ENCODE measurements at places on chromosomes 3 and 15.

DNA sequence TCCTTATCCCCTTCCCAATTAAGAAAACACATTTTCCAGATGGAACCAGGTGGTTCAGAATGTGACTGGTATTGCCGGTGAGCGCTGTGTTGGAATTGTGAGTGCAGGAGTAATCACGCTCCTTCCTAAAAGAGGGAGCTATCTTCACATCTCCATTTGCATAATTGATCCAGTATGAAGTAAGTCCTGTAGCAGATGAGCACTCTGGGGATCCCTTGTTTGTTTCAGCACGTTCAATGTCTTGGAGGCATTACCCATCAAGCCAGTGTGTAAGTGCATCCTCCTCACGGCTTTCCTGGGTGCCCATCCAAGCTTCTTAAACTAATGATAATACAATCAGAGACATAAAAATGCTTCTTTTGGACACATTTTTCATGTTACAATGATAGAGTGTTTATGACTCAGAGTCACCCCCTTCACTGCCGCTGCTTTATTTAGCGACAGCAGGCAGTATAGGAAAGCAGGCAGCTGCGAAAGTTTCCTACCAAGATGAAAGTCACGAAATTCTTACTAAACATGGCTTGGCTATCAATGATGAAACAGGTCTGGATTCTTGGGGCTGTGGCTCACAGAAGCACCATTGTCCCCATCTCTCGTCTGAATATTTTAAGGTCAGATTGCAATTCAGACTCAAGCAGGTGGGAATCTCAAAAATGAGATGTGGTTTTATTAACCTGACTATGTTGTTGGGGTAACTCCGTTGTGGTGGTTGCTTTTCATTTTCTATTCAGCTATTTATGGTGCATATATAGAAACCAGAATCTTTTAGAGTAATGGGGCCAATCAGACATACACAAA, 346.3 kb upstream of the MDFIC2 start:
- no peak for DNase-seq

DNA sequence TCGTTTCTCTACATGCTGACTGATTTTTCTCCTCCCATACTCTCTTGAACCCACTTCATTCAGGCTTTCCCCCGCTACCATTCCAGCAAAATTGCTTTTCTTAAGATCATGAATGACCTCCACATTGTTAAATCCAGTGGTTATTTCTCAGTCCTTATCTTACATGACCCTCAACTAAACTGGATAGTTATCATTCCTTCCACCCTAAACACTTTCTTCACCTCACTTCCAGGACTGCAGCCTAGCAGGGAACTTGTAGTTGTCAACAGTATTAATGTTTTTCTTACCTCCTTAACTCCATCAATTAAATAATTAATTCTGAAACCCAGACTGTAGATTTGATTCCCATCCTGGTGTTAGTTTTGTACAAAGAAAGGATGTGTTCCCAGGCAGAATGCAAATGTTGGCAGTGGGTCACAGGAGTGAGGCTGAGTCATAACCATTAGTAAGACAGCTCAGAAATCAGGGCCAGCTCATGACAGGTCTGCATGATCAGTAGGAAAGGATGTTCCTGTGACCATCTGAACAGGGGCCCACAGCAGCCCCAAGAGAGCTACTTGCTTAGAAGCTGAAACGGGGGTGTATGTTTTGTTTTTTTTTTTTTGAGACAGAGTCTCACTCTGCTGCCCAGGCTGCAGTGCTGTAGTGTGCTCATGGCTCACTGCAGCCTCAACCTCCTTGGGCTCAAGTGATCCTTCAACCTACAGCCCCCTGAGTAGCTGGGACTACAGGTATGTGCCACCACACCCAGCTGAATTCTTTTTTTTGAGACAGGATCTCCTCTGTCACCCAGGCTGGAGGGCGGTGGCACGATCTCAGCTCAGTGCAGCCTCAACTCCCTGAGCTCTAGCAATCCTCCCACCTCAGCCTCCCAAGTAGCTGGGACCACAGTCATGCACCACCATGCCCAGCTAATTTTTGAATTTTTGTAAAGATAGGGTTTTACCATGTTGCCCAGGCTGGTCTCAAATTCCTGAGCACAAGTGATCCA, 9.1 kb downstream of the BCL2L10 start:
- DNase-seq: peak; percentile 79

DNA sequence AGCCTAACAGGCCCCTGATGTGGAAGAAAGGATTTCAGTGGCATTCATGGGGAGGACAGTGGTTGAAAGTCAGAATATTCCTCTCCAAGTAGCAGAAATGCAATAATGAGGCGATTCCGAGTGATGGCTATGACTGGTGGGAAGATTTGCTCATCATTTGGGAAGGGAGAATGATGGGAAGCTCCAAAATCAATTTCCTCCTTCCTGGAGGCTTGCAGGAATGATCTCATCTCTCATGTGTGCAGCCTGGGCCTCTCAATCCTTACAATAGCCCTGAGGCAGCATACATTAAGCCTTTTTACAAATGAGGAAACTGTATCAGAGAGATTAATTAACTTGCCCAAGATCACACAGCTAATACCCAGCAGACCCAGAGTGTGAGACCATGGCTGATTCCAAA, 58.7 kb downstream of the BOC start:
- no peak for DNase-seq

GRCh38 chr3:99483841-99484240, 154.6 kb upstream of the COL8A1 start:
- no peak for DNase-seq

DNA sequence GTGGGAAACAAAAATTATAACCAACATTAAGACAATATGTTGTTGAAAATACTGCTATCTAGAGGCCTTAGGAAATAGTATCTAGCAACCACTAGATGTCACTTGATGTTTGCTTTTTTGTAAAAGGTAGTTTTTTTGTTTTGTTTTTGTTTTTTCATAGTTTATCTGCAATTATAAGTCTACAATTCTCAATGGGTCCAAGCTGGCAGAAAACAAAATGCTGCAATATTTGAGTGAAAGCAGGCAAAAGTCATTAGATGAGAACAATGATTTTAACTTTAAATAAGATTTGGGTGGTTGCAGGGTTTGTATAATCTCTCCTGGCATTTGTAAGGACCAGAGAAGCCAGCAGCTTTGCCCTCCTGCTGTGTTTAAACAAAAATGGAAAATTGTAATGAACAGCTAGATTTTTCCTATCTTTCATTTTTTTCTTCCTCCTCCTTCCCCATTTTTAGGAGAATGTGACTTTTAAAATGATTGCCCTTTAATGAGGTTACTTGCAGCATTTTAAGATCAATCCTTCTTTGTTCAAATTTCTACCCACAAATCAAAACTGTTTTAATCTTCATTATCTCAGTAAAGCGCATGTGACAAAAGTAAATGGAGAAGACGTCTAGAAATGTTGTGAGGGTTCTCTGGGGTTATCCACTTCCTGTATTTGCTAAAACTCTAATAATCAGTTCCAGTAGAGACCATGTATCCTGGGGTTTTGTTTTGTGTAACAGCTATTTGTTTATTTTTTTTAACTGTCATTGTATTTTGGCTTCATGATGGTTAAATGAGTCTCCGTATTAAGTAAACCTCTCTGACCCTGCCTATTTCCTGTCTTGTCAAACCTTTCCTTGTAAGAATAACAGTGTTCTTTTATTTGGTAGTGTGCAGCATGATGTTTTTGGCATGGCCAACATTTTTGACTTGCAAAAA, 27.3 kb downstream of the DUT start:
- DNase-seq: peak; percentile 55

DNA sequence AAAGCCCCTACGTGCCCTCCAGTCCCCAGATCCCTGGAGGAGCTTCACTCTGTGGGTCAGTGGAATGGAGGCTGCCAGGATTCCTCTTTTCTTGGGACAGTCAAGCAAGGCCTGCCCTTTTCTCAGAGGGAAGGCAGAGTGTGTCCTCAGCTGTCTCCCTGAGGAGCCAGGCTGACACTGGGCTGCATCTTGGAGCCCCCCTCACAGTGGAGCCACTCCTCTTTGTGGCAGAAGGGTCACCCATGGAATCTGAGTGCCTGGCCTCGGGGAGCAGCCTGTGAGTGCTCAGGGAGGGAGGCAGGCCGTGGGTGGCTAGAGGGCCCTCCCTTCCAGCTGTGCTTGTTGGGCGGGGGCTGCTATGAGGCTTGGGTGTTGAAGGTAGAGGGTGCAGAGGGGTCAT, 41.2 kb downstream of the BOC start:
- no peak for DNase-seq

- no peak for DNase-seq
Observed at GRCh38 chr3:112010636-112011035, 11.9 kb downstream of the TAGLN3 start.

GRCh38 chr3:194775731-194776130, 90.0 kb downstream of the FAM43A start:
- DNase-seq: no peak

- DNase-seq: no peak
Observed at GRCh38 chr3:161674402-161674801, 177.8 kb downstream of the OTOL1 start.

DNA sequence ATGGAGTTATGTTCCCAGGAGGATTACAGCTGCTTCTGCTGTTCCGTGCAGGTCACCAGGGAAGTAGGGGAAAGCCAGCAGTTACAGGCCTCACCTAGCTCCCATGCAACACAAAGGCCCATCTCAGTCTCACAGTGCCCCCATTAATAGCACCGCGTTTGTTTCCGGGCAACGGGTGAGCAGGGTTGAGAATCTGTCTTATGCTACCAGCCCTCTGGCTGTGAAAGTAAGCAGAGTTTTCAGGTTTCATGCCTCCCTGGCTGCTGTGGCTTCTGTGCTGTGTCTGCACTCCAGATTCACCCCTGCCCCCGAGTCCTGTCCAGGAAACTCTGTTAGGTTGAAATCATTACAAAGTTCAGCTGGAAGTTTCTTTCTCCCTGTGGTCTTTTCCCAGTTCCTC, 254.4 kb upstream of the GPR149 start:
- no peak for DNase-seq

GRCh38 chr3:186477033-186477432, 67.1 kb downstream of the CRYGS start:
- no peak for DNase-seq

DNA sequence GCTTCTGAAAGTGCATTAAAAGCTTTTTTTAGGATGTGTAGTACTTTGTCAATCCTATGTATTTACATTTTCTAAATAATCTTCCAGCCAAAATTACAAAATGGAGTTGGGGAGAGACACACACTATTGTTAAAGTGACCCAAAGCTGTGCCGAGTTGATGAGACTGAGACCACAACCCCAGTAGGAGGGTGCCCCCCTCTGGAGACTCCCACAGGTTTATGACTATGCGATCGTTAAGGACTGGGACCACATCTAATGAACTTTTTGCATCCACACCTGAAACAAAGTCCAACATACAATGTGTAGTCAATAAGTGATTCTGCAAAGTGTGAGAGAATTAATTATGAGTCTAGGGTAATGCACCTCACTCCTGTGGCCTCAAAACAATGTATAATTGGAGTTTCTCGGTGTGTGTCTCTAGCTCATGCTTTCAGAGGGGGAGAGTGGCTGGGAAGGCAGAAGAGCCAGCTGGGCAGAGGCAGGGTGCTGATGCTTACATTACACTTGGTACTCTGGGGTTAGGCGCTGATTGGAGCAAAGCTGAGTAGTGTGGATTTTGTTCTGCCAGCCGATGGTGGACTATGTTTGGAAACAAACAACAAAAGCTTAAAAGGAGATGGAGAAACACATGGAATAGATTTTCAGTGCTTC, 102.8 kb downstream of the KCNH8 start:
- DNase-seq: no peak

- DNase-seq: no peak
Observed at GRCh38 chr3:133529809-133530208, 43.7 kb upstream of the CDV3 start.

DNA sequence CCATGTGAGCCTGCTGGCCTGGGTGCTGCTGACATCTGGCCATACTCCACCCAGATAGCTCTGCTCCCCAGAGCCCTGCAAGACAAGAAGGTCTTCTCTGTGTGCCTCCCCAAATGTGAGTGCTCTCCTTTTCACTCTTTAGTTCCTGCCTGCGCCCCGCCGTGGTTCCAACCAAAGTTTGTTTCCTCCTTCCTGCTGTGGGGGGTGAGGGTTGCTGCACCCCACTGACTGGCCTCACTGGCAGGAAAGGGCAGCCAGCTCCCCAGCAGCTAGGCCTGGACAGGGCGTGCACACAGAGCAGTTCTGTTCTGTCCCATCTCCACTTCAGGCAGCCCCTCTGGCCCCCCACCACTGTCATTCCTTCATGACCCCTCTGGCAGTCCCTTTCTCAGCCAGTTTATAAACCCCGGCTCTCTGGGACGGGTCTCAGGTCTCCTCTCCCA, 5.4 kb upstream of the CCDC174 start:
- DNase-seq: no peak

DNA sequence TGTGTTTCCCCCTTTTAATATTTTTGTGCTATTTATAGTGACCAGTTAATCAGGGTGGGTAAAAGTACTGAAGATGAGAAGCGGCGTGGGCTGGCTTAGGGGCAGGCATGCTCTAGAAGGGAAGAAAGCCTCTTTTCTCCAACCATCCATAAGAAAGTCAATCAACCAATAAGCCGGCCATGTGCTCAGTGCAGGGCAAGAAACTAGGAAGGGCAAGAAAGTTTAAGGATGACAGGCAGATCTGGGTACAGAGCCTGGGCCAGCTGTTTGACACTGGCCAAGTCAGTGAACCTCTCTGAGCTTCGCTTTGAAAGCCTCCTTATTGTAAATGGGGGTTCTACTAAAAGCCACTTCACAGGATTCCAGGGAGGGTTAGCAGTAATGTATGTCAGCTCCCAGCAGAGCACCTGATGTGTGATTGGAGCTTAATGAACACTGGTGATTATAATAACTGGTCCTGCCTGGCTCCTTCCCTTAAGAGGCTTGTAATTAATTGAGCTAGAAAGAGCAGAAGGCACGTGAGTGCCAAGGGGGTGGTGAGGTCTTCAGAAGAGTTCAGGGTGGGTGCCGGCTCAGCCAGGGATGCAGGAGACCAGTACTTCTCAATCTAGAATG, 5.7 kb upstream of the CHRNA3 start:
- DNase-seq: no peak
